ENCODE measurements at places on chromosomes 12 and 14.

DNA sequence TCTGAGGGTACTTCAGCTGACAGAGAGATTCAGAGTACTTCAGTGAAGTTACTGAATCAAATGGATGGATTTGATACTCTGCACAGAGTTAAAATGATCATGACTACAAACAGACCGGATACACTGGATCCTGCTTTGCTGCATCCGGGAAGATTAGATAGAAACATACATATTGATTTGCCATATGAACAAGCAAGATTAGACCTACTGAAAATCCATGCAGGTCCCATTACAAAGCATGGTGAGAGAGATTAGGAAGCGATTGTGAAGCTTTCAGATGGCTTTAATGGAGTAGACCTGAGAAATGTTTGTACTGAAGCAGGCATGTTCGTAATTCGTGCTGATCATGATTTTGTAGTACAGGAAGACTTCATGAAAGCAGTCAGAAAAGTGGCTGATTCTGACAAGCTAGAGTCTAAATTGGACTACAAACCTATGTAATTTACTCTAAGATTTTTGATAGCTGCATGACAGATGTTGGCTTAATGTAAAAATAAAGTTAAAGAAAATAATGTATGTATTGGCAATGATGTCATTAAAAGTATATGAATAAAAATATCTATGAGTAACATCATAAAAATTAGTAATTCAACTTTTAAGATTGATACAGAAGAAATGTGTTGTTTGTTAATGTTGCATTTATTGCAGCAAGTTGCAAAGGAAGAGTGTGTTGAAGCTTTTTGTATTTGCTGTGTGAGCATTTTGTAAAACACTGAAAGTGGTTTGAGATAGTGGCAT, 136.1 kb upstream of the RAP1B start:
- no peak for DNase-seq

- no peak for DNase-seq
Observed at GRCh38 chr12:4393211-4393610, 13.7 kb upstream of the FGF23 start.

GRCh38 chr12:33786532-33786931, 235.8 kb upstream of the ALG10 start:
- no peak for DNase-seq

DNA sequence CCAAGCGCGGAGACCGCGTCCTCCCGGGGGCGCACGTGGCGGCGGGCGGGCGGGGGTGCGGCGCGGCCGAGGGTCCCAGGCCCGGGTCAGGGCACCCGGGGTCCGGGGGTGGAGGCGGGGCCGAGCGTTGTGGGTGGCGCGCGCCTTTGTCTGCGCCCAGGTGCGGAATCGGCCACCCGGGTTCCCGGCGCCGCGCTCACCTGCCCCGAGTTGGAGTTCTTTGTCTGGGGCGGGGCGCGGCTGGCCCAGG, 50.1 kb downstream of the LRCOL1 start:
- no peak for DNase-seq

GRCh38 chr14:100078216-100078803, 13.1 kb downstream of the EVL start:
- DNase-seq, result no peak

GRCh38 chr12:2615665-2616402, 178.9 kb upstream of the FKBP4 start:
- DNase-seq, result no peak

DNA sequence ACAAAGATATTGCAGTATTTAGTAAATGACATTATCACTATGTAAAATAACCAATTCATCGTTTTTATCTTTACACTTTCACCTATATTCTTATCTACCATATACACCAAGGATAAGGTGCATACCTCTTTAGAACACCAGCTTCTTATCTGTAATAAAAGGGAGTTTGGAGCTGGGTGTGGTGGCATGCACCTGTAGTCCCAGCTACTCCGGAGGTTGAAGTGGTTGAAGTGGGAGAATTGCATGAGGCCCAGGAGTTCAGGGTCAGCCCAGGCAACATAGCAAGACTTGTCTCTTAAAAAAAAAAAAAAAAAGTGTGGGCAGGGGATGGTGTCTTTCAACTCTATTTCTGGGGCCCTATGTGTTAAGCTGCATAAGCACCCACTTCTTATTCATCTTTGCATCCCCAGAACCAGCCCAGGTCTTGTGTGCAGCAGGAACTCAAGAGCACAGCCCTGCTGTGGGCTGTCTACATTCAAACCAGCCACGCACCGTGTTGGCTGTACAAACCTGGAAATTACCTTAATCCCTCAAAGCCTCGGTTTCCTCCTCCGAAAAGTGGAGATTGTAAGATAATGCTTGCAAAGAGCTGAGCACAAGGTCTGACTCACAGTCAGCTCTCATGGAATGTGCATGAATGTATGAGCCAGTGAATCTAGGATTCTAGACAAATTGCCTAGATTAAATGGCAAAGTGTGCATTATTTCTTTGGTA, 256.6 kb upstream of the FOXN3 start:
- peak; percentile 4 for DNase-seq

DNA sequence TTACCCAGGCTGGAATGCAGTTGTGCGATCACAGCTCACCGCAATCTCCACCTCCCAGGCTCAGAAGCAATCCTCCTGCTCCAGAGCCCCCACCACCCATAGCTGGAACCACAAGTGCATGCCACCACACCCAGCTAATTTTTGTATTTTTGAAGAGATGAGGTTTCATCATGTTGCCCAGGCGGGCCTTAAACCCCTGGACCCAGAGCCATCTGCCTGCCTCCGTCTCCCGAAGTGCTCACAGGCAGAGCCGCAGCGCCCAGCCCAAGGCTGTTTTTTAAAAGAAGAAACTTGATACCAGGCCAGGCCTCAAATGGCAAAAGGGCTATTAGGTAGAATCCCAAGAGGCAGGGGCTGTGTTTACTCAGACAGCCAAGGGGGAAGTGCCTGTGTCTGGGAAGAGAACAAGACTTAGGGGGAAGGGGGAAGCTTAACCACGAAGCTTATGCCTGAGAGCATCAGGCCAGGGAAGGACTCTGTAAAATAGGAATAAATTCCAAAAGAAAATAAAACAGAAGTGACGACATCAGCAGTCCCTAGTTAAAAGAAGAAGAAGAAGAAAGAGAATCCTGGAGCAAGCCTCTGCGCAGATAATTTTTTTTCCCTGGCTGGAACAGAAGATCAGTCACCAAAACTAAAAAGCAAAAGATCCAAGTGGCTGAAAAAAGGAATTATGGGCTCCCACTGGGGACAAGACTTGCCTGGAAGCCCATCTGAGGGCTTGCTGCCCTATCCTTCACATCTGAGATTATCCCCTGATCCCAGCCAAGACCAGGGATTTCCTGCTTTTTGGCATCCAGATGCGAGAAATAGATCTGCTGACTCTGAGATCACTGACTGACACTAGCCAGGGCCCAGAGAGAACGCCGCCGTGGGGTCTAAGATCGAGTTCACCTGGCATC, 170.5 kb downstream of the NDUFA12 start:
- no peak for DNase-seq

DNA sequence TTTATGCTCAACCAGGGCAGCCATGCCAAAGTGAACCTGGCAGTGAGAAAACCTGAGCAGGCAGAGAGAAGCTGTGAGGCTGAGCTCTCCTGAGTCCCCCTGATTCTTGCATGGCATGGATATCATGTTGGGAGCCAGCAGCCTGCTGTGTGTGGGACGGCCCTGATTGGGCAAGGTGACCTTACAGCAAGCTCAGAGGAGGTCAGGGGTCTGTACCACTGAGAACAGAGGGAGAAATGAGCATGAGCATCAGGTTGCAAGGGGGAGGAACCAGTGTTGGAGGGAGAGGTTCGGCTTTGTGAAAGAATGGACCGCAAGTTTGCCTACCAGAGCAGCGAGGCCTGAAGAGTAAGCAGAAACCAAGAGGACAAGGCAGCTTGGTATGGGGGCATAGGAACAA, 59.1 kb upstream of the PTGR2 start:
- no peak for DNase-seq

DNA sequence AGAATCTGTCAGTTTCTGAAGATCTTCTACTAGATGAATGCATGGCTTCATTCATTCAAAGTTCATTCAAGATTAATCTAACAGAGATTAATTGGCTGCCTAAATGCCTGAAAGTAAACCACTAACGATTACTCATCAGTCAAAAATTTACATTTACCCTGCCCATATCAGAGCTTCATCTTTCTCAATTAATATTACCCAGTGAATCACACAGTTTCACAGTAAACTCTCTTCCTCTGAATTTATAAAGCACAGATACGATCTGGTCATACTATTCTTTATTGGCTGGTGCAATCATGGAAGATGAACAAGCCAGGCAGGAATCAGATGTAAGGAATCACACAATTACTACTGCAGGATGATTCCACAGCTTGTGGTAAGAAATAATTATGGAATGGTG, 377.7 kb downstream of the SLC16A7 start:
- peak; percentile 71 for DNase-seq

GRCh38 chr12:85057370-85057963, 21.3 kb downstream of the LRRIQ1 start:
- peak; percentile 12 for DNase-seq

GRCh38 chr12:130860311-130860710, 11.6 kb upstream of the RAN start:
- no peak for DNase-seq

DNA sequence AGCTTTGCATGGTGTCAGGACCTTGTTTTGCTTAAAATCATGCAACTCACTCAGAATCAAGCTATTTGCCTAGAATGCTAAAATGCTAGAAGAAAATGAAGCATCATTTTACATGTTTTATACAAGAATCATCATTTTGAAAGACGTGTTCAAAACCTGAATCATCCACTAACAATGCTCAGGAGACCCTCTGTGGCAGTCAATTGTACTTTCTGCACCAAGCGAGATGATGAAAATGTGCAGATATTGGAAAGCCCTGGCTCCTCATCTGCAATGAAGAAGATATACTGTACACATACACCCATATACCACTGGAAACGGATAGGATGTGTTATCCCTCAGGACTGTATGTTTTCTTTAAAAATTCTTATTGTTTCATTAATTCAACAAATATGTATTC, 92.7 kb downstream of the DYRK2 start:
- DNase-seq, result no peak

DNA sequence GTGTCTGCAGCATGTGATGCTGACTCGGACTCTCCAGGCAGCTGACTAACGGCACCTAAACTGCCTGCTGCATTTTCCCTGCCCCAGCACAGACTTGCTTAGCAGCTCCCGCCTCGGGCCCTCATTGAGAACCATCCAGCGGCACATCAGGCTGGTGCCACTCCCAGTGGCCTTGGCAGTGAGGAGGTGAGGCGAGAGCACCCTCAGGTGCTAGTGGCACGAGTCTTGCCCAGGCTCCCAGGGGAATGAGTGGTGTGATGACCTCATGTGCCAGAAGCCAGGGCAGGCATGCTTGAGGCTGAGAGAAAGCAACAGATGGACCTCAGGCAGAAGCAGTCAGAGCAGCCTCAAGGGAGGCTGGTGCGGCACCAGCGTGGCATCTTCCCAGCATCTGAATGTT, 60.2 kb downstream of the PRKCH start:
- no peak for DNase-seq

- no peak for DNase-seq
Observed at GRCh38 chr14:69695322-69696203, 71.4 kb upstream of the SRSF5 start.

DNA sequence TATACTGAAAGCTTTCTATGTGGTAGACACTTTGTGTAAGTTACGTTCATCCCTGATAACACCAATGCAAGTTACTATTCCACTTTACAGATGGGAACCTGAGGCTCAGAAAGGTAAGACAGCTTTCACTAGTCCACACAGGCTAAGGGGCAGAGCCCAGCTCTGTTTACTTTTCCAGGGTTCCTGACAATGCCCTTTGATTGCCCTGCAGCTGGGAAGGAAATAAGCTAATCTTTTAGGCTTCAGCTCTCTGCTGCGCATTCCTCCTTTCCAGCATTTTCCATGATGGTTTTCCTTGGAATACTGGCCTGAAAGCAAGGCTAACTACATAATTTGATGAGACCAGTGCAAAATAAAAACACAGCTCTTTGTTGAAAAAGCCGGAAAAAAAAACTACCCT, 185.7 kb upstream of the BTG1 start:
- DNase-seq, result no peak

DNA sequence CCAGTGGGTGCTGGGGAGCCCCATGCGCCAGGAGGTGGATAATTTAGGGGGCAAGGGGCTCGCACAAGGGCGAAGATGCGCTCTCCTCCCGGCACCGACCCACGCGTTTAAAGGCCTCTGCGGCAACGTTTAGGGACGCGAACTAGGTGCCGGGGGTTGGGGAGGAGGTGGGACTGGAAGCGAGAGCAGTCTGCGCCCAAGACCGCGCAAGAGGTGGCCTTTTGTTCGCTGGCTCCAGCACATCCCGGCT, 1.3 kb downstream of the SLC38A1 start:
- no peak for DNase-seq

GRCh38 chr14:34930591-34931091, 52.2 kb upstream of the SRP54 start:
- DNase-seq, result no peak

DNA sequence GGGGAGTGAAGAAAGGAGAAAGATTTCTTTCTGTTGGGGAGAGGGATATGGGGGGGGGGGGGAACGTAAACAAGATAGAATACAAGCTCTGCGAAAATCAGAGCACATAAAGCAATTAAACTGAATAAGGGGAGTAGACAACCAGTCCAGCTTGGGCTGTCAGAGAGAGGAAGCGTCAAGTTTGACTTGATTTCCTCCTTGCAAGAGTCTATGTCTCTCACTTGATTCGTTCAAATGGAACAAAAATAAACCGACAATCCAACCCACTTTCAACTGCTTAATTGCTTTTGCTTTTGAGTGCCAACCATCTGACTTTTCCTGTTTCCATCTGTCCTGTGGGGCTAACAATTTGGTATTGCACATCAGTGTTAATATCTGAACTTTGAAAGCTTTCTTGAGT, 942 bp downstream of the SYT1 start:
- no peak for DNase-seq

GRCh38 chr12:122336015-122336946, 70.0 kb upstream of the VPS33A start:
- no peak for DNase-seq

- no peak for DNase-seq
Observed at GRCh38 chr14:48970943-48971342, 615.2 kb downstream of the RPS29 start.

GRCh38 chr14:59293935-59294661, 105.6 kb downstream of the DAAM1 start:
- no peak for DNase-seq

Data from GM04504 (cell line).